HCT116 (cell line): ENCODE measurements at places on chromosomes 16 and 17. TPM values are rescaled to one million over a fixed set of nuclear protein-coding genes. Genes with fewer than 3 reads are reported as not detected.

DNA sequence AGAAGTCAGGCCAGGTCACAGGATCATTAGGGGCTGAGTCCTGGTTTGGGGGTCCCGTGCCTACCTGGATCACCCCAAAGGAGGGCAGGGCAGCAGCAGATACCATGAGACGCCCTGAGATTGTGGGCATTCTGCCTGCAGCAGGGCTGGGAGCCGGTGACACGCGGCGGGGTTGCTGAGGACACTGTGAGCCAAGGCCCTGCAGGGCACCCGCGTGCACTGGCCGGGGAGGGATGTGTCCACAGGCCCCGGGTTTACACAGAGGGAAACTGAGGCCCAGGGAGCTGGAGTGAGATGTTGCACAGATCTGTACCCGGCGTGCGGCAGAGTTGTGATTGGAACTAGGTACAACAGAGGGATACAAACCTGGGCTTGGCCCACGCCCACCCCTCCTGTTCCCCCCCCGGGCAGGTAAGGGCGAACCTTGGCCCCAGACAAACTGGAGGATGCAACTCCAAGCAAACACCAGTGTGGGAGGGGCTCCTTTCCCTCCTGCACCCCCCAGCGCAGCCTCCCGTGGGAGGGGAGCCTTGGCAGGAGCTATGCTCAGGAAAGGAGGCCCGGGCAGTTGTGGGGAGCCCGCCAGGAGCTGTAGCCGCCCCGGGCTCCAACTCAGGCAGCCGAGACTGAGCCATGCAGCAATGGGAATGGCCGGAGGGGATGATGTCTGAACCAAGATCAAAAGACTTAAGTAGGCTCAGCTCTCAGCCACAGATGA lies 91.3 kb downstream of the ENGASE start:
- H3K4me1 ChIP-seq = no peaks in the 10 kb centered on the region
- H3K4me3 ChIP-seq = no peak overlapping the region
- H3K27ac ChIP-seq = no peak overlapping the region
- peaks cover 3% of the 10 kb centered on the region; the same call in 1 of the 2 replicates for H3K27me3 ChIP-seq

PTGES3L gene
- 1.7 TPM for total RNA-seq

- H3K27me3 ChIP-seq = no peaks in the 10 kb centered on the region
- no peaks in the 10 kb centered on the region for H3K36me3 ChIP-seq
- no peak for DNase-seq
- H3K4me3 ChIP-seq = no peak overlapping the region
Observed at GRCh38 chr16:60199150-60199549, 1465.0 kb upstream of the GOT2 start.

GRCh38 chr16:16871196-16871595 lies 492.3 kb downstream of the NPIPA7 start:
- H3K4me1 ChIP-seq = no peaks in the 10 kb centered on the region
- H3K4me3 ChIP-seq = no peak overlapping the region
- H3K27me3 ChIP-seq = peaks cover 34% of the 10 kb centered on the region
- no peak for DNase-seq

KCNH6 gene
- total RNA-seq = not detected

DNA sequence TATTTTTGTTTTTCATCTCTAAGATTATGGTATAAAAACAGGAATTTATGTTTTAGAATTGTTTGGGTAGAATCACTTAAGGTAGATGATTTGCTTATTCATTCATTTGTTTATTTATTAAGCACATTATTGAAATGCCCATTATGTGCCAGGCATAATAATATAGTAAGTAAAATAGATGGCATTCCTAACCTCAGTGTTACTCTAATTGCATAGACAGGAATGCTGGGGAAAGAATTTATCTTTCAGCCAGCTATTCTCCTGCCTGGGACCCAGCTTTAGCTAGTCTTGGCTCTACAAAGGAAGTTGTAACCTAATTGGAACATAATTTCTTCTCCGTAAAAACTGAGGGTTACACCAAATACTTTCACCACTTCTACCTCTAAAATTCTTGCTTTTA lies 44.6 kb downstream of the NFAT5 start:
- no peaks in the 10 kb centered on the region for H3K27me3 ChIP-seq
- H3K27ac ChIP-seq = no peak overlapping the region
- H3K36me3 ChIP-seq = 0 out of 2 replicates have a peak, but pooled peaks cover 5% of the 10 kb centered on the region
- no peak for DNase-seq
- peaks cover 46% of the 10 kb centered on the region for H3K4me1 ChIP-seq

VAT1L gene
- total RNA-seq = 0.10 TPM

GRCh38 chr16:15701975-15702970 lies 52.2 kb downstream of the NDE1 start:
- no peak for DNase-seq
- H3K36me3 ChIP-seq = peaks cover 35% of the 10 kb centered on the region
- H3K4me1 ChIP-seq = no peaks in the 10 kb centered on the region
- no peak overlapping the region for H3K4me3 ChIP-seq
- H3K27me3 ChIP-seq = no peaks in the 10 kb centered on the region
- no peak overlapping the region for H3K27ac ChIP-seq

ACOX1 gene
- 50.2 TPM for total RNA-seq

DNA sequence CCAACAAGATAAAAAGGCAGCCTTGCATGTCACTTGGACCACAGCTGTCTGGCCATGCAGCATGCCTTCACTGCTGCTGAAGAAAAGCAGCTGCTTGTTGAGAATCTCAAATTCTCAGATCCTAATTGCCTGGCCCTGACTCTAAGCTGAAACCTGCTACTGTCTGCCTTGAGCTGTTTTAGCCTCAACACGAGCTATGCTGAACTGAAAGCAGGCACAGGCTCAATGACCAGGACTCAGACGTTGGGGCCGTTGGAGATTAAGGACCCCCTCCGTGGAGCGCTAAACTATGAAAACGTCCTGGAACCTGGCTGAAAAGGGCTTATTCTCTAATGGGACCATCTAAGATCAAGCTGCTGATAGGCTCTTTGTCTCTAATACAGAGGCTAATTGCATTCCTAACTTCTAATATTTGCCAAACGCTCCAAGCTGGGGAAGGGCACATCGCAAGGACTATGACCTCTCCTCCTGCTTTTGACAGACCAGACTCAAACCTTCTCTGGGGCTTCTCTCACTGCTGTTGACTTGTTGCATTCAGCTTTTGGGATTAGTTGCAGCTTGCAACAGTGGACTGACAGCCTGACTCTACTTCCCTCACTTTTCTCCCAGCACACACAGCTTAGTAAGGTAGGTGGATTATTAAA lies 4.6 kb upstream of the PLK1 start:
- no peak overlapping the region for H3K27ac ChIP-seq
- no peaks in the 10 kb centered on the region for H3K36me3 ChIP-seq
- DNase-seq = no peak

DNA sequence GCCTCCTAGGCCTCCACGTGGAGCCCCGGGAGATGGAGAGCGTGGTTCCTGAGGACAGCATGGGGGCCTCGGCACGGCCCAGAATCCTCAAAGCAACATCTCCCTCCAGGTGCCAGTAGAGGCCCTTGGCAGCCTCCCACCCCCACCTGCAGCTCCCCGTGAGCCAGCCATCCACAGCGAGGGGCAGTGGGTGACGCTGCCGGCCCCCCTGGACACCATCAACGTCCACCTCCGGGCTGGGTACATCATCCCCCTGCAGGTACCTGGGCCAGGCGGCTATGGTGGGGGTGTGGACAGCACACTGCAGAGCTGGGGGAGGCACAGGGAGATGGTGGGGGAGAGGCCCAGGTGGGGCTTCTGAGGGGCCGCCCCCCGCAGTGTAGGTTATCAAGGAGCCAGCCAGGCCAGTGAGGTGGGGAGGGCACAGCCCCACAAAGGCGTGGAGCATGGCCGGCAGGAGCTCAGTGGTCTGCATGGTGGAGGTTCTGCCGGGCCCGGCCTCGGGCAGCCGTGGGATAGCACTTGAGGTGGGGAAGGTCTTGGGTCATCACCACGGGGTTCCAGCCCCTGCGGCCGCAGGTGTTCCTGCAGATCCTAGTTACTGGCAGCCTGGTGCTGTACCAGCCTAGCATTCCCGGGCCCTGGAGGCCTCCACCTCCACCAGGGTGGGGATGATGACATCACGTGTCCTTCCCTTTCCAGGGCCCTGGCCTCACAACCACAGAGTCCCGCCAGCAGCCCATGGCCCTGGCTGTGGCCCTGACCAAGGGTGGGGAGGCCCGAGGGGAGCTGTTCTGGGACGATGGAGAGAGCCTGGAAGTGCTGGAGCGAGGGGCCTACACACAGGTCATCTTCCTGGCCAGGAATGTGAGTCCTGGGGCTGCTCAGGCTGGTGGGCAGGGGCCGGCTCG lies 16.4 kb downstream of the GAA start:
- H3K27me3 ChIP-seq = no peaks in the 10 kb centered on the region
- no peak overlapping the region for H3K4me3 ChIP-seq
- no peaks in the 10 kb centered on the region for H3K4me1 ChIP-seq
- H3K36me3 ChIP-seq = no peaks in the 10 kb centered on the region; the same call in 1 of the 2 replicates
- DNase-seq = no peak

GRCh38 chr17:35294756-35295155 lies 51.9 kb downstream of the SLFN5 start:
- no peak overlapping the region for H3K27ac ChIP-seq
- H3K4me1 ChIP-seq = peaks cover 3% of the 10 kb centered on the region; the same call in 1 of the 2 replicates
- H3K4me3 ChIP-seq = no peak overlapping the region
- DNase-seq = no peak
- H3K27me3 ChIP-seq = peaks cover 38% of the 10 kb centered on the region

DNA sequence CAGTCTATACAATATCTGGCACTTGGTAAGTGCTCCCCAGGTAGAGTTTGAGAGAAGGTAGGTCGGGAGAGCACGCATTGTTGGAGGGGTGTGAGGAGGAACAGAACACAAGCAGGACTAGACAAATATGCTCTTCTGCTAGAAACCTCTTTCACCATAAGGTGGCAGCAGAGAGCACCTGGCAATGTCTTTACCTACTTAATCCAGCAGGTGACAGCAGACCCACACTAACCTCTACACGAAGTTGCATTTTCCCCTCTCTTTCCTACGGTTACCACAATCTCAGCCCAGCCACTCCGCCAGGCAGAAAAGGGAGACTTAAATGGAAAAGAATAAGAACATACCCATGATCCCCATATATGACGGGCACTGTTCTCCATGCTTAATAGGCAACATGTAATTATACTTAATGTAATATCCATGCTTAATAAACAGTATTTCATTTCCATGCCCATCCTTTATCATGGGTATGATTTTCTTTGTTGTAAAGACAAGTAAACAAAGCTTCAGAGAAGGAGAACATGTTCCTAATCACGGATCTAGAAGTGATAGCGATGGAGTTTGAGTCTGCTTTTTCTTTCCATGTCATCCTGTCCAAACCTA lies 55.1 kb upstream of the CCL2 start:
- DNase-seq = peak; percentile 55
- no peaks in the 10 kb centered on the region for H3K36me3 ChIP-seq
- H3K4me1 ChIP-seq = no peaks in the 10 kb centered on the region

DNA sequence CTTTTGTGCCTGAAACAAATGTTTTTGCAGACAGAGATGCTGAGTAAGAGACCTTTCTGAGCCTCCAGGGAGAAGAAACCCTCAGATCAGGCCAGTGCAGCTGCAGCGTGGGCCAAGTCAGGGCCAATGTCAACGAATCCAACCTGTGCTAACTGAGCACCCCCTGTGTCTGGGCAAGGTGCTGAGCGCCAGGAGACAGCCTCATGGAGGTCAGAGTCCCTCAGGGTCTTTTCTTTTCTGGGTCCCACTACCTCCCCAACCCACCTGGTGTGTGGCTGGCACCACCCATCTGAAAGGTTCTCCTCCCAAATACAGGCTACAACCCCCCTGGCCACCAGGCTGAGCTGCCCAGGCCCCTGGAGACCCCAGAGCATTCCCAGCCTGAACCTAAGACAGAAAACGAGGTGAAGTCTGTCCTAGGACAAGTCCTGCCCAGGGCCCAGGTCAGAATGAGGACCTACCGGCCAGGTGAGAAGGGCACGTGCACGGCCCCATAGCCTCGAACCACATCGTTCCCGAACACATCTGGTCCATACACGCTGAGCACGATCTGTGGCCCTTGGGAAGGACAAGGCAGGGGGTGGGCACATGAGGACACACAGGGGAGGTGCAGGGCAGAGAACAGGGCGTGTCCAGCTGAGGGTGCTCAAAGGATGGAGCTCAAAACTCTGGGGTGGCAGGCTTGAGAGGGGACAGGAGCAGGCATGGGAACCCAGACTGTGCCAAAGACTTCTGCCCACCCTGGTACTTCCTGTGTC lies 15.0 kb downstream of the B9D1 start:
- no peaks in the 10 kb centered on the region for H3K27me3 ChIP-seq
- H3K36me3 ChIP-seq = 0 out of 2 replicates have a peak, but pooled peaks cover 3% of the 10 kb centered on the region
- DNase-seq = no peak
- peak overlapping the region; percentile 70 for H3K27ac ChIP-seq
- H3K4me1 ChIP-seq = peaks cover 36% of the 10 kb centered on the region

DNA sequence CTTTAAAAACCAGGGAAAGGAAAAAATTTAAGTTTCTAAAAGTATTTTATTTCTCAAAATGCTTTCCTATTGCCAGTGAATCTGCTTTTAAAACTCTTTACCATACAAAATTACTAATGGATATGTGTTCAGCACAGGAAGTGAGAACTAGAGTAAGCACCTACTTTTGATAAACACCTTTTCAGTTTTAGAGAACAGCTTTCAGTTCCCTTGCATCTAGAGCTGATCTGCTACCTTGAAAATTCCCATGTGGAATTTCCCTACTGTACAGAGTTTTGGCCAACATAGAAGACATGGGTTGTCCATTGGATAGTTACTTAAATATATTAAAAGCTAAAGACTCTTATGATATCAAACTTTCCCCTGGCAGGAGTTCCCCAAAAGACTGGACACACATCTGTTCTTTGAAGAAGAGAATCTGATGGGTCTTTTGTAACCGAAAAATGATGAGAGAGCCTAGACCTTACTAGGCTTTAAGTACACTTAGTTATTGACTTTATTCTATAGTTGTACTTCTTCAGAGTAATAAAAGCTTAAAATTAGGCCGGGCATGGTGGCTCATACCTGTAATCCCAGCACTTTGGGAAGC lies 112.1 kb upstream of the CNTNAP4 start:
- H3K27ac ChIP-seq = no peak overlapping the region
- no peaks in the 10 kb centered on the region for H3K36me3 ChIP-seq
- no peaks in the 10 kb centered on the region for H3K4me1 ChIP-seq
- H3K4me3 ChIP-seq = no peak overlapping the region
- H3K27me3 ChIP-seq = no peaks in the 10 kb centered on the region
- no peak for DNase-seq

- H3K27me3 ChIP-seq = no peaks in the 10 kb centered on the region
- no peak for DNase-seq
- H3K4me3 ChIP-seq = no peak overlapping the region
- H3K27ac ChIP-seq = no peak overlapping the region
- H3K36me3 ChIP-seq = peaks cover 12% of the 10 kb centered on the region; the same call in 1 of the 2 replicates
- H3K4me1 ChIP-seq = peaks cover under 1% of the 10 kb centered on the region; the same call in 1 of the 2 replicates
Observed at GRCh38 chr16:57424583-57424982, 20.0 kb downstream of the CCL17 start.

GRCh38 chr17:59767176-59767575 lies 59.7 kb downstream of the VMP1 start:
- peaks cover 83% of the 10 kb centered on the region for H3K4me1 ChIP-seq
- no peak for DNase-seq
- no peak overlapping the region for H3K4me3 ChIP-seq
- H3K36me3 ChIP-seq = peaks cover 18% of the 10 kb centered on the region
